ENCODE measurements at places on chromosomes 11 and 22.

GRCh38 chr11:73997120-73997770 is 11.6 kb downstream of the UCP3 start:
- DNase-seq = no peak

- no peak for DNase-seq
These were observed 11.8 kb downstream of the LTBP3 start for GRCh38 chr11:65546217-65546958.

DNA sequence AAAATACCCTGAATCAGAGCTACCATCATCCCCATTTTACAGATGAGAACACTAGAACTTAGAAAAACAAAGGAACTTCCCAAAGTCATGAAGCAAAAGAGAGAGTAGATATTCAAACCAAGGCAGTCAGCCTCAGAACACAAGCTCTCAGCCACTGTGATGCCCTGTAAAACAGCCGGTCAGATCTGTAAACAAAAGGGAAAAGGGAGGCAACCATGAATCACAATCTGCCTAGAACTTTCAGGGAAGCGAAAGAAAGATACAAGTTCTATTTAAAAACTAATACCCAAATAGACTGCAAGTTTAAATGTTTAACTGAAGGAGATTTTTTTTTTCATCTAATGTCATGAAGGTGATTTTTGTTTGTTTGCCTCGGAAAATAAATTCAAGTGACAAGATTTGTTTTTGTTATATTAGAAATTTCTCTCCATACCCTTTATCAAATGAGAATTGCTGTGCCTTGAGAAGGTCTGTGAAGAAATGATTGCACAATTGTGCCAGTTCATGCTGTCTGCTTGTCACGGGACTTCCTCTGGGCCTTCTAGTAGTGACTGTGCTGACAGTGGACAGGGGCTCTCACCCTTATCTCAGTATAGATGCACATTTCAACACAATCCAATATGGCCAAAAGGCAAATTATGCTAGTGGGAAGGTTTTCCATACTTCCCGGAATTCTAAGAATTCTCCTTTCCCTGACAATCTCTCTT is 11.7 kb downstream of the SAA1 start:
- no peak for DNase-seq

GRCh38 chr22:38736257-38736570 is 19.6 kb downstream of the SUN2 start:
- DNase-seq = no peak

DNA sequence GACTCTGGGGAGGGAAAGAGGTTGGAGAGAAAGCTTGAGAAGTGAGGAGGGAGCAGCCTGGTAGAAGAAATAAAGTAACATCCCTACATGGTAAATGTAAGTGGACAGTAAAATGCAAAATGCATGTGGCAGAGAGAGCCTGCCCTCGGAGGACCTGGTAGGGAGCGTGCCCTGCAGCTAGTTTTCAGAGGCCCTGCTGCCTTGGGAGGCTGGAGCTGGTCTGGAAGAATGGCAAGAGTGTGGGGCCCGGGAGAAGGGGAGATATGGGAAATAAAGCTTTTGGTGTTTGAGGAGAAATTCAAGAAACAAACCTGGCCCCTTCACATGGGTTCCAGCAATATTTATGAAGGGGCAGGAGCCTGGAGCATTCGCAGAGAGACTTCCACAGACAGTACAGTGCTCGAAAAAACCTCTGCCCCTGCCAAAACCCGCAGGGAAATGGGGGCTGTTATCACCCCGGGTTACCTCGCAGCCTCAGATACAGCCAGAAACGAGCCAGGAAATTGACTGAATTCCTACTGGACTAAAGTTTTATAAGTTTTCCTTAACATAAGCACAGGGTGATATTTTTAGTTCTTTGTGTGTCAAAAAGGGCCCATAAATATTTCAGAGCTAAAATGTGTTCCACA is 363.0 kb downstream of the TENM4 start:
- no peak for DNase-seq

DNA sequence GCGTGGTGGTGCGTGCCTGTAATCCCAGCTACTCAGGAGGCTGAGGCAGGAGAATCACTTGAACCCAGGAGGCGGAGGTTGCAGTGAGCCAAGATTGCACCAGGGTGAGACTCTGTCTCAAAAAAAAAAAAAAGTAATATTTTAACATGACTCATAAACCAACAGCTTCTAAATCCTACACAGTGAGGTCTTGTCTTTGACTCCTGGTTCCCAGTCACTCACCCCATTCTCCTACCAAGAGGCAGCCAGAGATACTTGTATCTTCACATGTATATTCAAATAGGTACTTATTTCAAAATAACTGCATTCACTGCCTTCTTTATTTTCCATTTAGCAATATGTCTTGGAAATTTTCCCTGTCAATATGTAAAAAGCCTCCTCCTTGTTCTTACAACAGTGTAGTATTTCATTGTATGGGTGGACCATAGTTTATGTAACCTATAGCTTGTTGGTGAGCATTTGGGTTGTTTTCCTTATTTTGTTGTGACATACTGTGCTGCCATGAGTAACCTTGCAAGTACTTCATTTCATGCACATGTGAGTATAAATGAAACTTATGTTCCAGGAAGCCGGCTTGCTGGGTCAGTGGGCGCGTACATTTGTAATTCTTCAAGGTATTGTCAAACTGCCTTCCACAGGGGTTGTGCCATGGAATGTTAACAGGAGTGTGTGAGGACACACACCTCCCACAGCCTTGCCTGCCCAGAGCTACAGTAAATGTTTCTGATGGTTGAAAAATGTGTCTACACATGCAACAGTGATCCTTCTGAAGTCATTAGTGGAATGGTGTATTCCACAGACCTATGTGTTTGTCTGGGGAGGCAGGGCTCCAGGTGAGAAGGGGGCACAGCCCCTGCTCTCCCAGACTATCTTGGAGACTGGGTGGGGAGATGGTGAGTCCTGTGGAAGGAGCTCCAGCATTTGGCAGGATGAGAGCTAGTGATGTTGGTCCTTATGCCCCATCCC is 47.9 kb downstream of the OSBP2 start:
- no peak for DNase-seq

DNA sequence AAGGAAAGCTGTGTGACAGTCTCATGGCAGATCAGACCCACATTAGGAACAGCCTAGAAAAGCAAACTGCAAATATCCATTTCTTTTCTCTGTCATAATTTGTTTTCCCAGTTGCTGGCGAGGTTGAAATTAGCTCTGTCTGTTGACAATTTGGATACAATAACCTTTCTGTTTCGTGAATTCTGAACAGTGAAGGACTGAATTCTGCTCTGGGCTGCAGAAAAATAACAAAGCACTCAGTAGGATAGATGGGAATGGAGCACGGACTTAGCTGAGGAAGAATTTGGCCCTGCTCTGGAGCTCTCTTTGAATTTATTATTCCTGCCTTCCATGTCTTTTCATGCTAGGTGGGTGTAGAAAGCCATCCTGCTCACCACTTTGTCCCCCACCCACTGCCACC is 140.3 kb downstream of the RRAS2 start:
- no peak for DNase-seq

- DNase-seq = no peak
These were observed 16.5 kb upstream of the CDC42EP2 start for GRCh38 chr11:65298131-65298535.

DNA sequence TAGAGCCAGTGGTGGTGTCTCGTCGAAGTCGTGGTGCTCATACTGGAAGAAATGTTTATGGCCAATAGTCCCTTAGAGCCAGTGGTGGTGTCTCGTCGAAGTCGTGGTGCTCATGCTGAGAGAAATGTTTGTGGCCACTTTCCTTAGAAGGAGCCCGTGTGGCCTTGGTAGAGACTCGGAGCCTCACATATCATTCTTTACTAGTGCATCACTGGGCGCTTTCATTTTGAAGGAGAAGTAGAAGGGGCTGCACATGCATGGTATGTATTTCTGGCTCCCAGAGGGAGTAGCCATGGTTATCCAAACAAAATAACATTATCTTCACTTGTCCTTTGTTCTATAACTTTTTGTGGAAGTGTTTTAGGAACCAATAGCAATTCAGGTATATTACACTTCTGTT is 69.5 kb downstream of the JAM3 start:
- no peak for DNase-seq

GRCh38 chr11:639332-639955 is 2.4 kb downstream of the DRD4 start:
- DNase-seq = no peak

DNA sequence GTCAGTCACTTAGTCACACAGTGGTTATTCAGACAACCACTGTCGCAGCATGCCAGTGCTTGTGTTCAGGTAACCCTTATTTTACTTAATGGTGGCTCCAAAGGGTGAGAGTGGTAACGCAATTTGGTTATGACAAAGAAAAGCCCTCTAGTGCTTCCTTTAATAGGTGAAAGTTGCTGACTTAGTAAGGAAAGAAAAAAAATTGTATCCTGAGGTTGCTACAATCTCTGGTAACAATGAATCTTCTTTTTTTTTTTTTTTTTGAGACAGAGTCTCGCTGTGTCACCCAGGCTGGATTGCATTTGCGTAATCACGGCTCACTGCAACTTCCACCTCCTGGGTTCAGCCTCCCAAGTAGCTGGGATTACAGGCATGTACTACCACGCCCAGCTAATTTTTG is 64.5 kb downstream of the C11orf91 start:
- no peak for DNase-seq

DNA sequence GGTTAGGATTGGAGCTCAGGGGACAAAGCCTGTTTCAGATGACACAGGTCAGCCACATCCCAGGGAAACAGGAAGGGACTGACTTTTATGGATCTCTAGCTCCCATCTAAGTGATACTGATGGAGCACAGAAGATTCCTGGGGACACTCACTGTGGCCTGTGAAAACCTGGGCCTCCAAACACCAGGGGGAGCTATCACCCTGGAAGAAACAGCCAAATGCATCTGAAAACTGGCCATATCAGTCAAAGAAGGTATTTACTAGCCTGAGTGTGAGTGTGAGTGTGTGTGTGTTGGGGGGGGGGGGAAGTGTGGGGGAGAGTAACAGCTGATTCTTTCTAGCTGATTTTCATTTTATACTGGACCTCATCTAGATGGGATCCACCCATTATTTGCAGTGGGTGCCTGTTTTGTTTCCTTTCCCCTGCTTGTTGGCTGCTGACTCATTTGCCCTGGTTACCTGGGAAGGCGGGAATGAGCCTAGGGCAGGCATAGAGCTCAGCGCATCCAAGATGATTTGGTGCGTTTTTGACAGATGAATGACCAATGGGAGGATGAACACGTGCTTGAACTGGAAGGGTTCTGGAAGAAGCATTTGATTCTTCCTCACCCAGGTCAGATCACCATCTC is 284.0 kb downstream of the KIRREL3 start:
- DNase-seq = peak; percentile 33

DNA sequence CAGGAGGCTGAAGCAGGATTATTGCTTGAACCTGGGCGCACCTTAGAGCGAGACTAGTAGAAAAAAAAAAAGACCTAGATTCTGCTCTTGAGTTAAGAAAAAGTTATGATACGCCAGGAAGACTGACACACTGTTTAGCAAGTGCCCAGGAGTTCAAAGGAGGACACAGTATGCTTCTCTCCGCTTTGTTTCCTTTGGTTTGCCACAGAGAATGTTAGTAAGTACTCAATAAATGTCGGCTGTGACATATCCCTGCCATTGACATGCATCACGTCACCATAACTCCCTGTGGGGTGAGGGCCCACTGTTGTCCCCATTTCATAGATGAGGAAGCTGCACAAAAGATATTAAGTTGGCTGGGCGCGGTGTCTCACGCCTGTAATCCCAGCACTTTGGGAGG is 7.1 kb downstream of the SPTBN2 start:
- DNase-seq = no peak

DNA sequence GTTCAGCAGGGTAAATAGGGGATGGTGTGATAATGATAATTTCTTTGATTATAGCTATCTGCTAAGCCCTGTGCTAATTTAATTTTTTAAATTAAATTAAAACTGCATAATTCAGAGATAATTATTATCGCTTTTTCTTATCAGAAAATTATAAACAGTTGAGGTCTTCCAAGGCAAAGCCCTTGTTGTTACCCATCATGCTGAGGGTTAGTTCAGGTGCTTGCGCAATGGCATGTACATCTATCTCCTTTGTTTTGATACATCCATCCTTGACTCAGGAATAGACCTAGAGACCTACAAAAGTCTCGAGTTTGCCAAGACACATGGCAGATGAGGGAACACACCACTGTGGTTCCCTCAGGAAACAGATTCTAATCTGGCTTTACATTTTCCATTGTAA is 737.6 kb downstream of the DLG2 start:
- DNase-seq = no peak

DNA sequence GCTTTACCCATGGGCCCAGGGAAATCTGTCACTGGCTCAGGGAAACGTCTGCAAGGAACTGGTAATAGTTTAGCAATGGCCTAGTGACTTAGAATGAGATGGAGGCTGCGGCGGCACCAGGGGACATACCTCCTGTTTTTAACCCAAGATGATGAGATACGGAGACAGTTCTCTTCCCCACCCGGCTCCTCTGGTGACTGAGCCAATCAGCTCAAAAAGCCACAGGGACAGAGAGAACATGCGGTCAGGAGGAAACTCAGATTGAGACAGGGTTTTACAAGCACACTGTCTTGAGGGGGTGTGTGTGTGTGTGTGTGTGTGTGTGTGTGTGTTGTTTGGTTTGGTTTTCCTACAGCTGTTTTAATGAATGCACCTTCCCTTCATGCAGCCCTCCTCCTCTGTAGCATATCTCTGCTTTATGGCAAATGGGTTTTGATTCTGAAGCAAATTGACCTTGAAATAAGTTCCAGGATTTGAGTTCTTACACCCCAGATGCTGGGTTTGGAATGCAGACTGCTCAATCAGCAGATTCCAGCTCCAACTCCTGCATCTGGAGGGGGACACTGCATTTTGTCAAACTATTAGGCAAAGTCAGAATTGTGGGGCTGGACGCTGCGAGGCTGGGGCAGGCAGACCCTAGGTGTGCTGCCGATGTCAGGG is 246.2 kb downstream of the NTM start:
- no peak for DNase-seq

DNA sequence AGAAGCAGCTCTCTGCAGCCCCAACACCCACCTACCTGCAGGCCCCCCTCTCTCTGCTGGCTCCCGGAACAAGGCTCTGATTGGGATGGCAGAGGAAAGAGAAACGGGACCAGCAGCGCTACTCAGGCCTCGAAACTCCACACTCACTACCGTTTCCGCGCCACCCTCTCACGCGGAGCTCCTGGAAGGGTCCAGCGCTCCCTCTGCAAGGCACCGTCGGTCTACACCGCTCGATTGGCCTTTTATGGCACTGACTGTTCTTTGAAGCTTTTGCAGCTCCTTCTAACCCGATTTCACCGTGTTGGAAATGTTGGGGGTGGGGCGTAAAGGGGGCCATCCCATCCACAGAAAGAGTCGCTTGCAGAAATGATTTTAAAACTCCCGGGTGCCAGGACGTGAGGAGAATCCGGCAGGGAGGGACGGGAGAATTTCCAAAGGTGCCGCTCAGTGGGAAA is 323 bp upstream of the PANX1 start:
- DNase-seq = no peak

GRCh38 chr11:57566905-57567514 is 462 bp downstream of the UBE2L6 start:
- no peak for DNase-seq

GRCh38 chr11:9838229-9838628 is 174.4 kb downstream of the SWAP70 start:
- no peak for DNase-seq

- DNase-seq = no peak
These were observed 572 bp upstream of the APLP2 start for GRCh38 chr11:130068986-130069658.

All from iPS DF 6.9 (cell line).